Stimulated activated CD4-positive, alpha-beta T cell treated with anti-CD3 and anti-CD28 coated beads, TNF-alpha, amount 100 ng/mL, for 1 hour (primary cell): ENCODE measurements at places on chromosomes 1 and 21.

GRCh38 chr1:169483500-169483966 lies 2.2 kb downstream of the SLC19A2 start:
- DNase-seq: no peak

DNA sequence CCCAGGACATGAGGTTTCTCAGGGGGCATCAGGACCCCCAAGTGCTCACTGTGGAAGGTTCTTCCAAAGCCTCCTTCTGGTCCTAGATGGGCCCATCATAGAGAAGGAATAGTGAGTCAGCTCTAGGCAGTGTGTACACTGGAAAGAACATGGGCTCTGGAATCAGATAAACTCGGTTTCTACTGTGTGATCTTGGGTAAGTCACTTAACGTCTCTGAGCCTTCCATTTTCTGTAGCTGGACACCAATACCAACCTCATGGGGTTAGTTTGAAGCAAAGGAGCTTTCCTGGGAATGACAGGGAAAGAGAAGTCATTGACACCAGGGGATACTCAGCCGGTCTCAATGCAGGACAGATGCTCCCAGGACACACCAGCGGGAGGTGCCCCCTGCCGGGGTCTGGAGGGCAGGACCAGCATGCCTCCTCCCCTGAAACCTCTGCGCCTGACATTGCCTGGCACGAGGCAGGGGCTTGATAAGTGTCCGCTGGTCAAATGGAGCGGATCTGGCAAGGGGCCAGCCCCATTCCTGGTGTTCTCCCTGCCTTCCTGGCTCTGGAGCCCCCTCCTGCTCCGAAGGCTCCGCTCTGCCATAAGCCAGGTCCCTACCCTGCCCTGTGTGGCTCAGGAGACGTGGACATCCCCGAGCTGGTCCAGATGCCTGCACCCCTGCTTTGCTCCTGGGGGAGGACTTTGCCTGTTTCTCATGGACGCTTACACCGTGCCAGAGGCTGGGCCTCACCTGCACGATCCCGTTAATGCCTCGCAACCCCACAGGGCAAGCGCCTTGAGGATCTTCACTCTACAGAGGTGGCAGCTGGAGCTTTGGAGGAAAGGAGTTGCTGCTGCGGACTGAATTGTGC lies 52.8 kb downstream of the EDN2 start:
- no peak for DNase-seq

- DNase-seq: no peak
These were observed 366.9 kb downstream of the DPYD start for GRCh38 chr1:97553971-97554370.

GRCh38 chr1:11797525-11798216 lies 8.1 kb downstream of the MTHFR start:
- no peak for DNase-seq

- no peak for DNase-seq
These were observed 87.4 kb downstream of the UBR4 start for GRCh38 chr1:19122668-19123067.

- no peak for DNase-seq
These were observed 2.1 kb upstream of the RAB3GAP2 start for GRCh38 chr1:220274251-220274855.

DNA sequence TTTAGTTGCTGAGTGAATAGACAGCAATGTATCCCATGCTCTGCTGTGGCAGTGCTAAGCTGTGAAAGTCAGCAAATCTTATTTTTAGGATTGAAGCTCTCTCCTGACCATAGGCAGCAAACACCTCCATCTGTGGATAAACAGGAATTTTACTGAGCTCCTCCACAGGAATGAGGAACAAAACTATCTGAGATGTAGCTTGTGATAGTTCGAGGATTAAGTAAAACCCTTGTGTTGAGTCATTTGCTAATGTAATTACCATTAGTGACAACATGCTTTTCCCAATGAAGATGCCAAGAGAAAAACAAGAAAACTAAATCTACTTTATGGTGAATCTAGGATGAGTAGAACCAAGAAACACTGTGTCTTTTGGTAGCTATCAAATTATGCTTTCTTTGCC lies 122.7 kb downstream of the CLEC20A start:
- no peak for DNase-seq

DNA sequence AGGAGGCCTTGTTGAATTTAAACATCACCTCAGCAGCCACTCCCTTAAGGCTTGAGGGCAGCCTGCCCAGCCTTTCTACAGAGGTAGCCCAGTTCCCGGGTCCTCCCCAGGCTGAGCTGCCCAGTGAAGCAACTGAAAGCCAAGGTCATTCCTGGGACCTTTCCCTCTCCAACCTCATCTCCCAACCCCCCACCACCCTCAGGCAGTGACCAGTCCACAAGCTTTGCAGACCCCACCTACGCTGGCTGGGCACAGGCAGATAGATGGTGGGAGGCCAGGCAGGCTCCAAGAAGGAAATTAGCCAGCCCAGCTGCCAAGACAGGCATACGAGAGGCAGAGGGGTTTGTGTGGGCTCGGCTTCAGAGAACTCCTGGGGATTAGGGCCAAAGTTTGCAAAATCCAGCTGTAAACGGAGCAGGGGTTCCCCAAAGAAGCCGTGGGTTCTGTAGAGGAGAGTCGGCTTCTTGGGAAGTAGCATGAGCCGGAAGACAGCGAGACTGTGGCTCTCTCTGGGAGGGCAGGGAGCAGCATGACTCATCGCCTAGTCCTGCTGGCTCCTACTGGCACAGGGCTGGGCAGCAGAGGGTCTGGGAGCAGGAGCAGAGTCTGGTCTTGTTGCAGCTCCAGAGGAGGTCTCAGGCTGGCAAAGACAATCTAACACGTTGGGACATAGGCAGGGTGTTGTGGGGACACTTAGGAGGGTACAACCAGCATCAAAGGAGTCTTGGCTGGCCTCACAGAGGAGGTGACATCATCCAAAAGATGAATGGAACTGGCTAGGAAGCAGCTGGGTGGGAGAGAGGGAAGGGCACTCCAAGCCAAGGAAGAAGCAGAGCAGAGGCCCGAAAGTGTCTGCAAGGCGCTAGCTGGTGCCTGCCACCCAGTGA lies 2.8 kb upstream of the ZC3H12A start:
- DNase-seq: no peak

DNA sequence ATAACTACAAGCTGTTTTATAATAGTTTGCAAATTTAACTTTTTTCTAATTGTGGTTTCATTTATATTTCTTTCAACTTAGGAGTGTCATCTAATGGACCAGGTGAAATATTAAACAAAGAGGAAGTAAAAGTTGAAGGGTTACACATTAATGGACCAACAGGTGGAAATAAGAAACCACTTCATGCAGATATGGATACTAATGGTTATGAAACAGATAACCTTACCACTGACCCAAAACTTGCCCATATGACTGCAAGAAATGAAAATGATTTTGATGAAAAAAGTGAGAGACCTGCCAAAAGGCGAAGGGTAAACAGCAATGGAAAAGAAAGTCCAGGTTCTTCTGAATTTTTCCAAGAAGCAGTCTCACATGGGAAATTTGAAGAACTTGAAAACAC lies 59.7 kb downstream of the MIER1 start:
- DNase-seq: no peak

DNA sequence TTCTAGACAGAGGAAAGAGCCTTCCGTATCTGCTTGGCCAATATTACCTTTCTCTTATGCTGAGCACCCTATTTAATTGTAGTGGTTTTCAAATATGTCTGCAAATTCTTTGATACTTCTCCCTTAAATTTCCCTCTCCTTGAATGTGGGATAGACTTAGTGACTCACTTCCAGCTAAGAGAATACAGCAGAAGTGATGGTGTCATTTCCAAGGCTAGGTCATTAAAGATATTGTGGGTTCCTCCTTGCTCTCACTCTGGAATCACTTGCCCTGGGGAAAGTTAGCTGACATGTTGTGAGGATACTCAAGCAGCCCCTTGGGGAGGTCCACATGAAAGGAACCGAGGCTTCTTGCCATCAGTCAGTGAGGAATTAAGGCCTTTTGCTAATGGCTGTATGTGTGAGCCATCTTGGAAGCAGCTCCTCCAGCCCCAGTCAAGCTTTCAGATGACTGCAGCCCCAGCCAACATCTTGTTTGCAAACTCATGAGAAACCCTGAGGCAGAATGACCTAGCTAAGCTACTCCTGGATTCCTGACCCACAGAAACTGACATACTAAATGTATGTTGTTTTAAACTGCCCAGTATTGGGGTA lies 8.1 kb upstream of the CITED4 start:
- no peak for DNase-seq

- DNase-seq: no peak
These were observed 10.8 kb downstream of the ADAMTSL4 start for GRCh38 chr1:150560011-150560438.

- no peak for DNase-seq
These were observed 17.9 kb downstream of the ELAPOR1 start for GRCh38 chr1:109131800-109132199.

GRCh38 chr1:108851567-108851966 lies 5.3 kb downstream of the AKNAD1 start:
- DNase-seq: no peak

GRCh38 chr1:19113697-19114092 lies 96.4 kb downstream of the UBR4 start:
- DNase-seq: no peak

GRCh38 chr1:220563564-220563963 lies 35.6 kb downstream of the MARK1 start:
- DNase-seq: no peak

DNA sequence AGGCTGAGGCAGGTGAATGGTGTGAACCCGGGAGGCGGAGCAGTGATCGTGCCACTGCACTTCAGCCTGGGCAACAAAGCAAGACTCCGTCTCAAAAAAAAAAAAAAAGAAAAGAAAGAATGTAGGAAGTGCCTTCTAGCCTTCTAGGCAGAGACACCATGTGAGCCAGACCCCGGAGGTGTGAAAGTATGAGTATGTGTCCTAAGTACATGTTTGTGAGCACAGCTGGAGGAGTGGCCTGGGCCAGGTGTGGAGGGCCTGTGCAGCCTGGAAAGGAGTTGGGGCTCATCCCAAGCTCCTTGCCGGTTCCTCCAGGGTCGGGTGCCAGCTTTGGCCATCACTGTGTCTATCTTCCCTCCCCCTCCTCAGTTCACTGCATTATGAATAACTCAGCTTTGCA lies 13.0 kb downstream of the SOX13 start:
- DNase-seq: no peak

- DNase-seq: no peak
These were observed 50.9 kb upstream of the PTGS2 start for GRCh38 chr1:186730951-186731729.

DNA sequence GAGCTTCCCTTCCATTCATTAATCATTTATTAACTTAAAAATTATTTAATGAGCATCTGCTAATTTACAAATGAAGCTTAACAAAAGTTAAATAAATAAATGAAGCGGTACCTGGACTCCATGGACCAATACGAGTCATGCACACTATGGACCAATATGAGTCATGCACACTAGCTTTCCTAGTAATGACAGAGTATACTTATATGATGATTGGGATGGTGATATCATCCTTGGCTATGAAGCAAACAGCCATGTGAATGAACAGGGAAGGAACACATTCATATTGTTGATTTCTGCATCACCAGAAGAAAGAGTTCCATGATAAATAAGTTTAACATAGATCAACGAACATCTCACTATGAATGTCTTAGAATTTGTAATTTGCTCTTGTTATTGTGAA lies 109.9 kb downstream of the SPAG17 start:
- no peak for DNase-seq

DNA sequence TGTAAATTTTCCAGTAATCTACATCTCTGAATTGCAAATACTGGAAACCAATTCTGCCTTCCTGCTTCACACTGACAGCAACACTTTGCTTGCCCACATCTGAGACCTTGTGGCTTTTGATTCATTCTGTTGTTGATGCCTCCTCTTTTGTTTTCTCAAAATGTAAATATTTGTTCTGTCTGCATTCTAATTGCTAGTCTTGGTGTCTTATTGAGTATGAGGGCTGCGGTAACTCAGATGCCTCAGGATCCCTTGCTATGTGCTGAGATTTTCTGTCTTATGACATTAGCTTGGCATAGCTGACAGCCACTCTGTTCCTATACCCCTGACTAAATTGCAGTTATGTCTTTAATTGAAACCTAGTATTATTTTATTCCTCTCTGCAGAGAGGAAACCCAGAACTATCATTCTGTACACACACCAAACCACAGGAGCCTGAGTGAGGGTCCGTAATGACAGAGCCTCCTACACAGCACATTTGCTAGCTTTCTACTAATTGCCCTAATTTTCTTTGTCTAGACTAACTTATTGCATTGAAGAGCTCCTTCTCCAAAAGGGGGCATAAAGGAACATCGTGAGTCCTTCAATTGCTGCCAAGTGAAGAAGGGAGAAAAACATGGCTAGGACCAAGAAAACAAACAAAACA lies 72.1 kb downstream of the GREM2 start:
- DNase-seq: no peak

DNA sequence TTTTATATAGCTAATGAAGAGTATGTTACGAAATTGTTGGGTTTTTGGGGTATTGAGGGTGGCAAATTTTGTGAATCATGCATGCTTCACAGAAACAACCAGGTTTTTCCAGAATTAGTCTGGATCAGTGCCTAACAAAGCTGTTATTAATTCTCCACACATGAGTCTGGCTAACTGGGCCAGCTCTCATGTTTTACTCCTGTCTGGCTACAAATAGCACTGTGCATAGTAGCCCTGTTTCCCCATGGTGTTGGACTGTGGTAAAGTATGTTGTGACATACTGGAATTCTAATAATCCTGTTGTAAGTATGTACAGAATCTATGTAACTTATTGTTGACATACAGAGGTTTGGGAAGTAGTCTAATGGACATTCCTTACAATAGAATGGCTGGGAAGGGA lies 35.8 kb downstream of the S100B start:
- DNase-seq: no peak

GRCh38 chr1:28208818-28209441 lies 23.9 kb downstream of the DNAJC8 start:
- DNase-seq: peak; percentile 34

- no peak for DNase-seq
These were observed 49.5 kb downstream of the NEK7 start for GRCh38 chr1:198206292-198206691.

DNA sequence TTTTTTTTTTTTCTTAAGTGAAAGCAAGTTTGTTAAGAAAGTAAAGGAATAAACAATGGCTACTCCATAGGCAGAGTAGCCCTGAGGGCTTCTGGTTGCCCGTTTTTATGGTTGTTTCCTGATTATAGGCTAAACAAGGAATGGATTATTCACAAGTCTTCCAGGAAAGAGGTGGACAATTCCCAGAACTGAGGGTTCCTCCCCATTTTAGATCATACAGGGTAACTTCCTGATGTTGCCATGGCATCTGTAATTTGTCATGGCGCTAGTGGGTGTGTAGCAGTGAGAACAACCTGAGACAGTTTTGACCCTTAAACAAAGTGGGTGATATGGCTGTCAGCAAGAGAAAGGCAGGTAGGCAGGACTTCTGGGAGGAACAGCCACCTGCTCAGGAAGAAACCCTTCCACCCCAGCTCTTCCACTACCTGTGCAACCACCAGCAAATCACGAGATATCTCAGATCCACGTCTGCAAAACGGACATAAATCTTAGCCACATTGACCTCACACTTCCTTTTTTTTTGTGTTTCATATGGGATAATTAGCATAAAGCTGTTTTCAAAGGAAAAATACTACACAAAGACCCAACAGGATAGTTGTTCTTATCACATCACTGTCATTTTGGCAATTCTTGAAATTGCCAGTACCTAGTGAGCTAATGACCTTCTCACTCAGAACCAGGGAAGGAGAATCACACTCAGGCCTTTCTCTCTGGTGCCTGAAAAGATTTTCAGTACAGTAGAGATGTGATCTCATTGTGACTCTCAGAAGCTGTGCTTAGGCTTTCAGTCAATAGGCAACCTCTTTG lies 34.8 kb upstream of the DUSP10 start:
- DNase-seq: no peak
